Sciatic nerve (tissue), 2 donors: ENCODE measurements at places on chromosomes 7 and 10. TPM values are rescaled to one million over a fixed set of nuclear protein-coding genes. Genes with fewer than 3 reads are reported as not detected.

Gene KIAA1549
- total RNA-seq = 5.2 TPM

DNA sequence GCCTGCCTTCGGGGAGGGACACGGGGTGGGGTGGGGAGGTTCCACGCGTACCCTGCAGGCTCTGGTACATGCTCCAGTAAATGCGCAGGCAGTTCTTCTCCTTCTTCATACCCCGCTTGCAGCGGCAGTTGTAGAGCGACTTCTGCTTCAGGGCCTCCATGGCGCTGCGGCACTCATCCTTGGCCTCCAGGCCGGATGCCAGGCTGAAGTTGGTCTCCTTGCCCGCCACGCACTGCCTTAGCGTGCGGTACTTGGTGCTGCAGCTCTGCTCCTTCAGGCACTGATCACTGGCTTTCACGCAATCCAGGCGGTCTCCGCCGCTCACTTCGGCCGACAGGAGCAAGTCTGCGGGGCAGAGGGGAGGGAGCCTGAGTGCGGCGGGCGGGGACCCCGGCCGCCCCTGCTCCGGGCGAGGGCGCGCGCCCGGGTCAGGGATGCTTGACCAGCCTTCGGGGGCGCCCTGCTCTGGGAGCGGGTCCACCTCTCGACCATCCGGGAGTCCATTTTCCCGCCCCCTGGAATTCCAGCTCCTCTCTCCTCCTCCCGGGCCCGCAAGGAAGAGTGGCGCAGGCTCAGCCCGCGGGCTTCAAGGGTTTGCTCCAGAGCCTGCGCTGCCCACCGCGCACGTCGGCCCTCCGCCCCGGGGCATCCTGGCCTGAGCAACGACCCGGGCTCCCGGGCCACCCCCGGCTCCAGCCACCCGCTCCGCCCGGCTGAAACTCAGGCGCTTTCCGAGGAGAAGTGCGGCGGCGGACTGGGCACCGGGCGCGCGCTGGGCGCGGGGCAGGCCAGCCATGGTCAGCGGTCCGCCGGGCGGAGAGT lies 2.0 kb downstream of the GFRA1 start:
- peak; percentile 64 for DNase-seq

- DNase-seq = no peak
These were observed 6.3 kb downstream of the TRPV5 start for GRCh38 chr7:142927085-142927745.

Gene WNT8B
- not detected for total RNA-seq
